ENCODE measurements at places on chromosomes 4 and X.

DNA sequence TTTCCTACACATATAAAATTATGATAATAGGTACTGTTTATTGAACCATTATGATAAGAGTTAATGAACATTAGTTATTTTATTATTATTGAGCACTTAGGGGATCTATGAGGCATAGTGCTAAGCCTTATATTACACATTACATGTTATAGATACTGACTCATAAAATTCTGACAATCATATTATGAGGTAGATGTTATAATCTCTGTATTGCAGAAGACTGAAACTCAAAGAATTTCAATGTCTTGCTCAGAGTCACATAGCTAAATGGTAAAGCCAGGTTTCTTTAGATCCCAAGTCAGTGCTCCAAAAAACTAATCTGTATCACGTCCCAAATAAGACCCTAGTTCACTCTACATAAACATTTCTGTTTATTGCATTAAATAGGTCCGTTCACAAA, 207.2 kb upstream of the CNKSR2 start:
- DNase-seq: no peak

DNA sequence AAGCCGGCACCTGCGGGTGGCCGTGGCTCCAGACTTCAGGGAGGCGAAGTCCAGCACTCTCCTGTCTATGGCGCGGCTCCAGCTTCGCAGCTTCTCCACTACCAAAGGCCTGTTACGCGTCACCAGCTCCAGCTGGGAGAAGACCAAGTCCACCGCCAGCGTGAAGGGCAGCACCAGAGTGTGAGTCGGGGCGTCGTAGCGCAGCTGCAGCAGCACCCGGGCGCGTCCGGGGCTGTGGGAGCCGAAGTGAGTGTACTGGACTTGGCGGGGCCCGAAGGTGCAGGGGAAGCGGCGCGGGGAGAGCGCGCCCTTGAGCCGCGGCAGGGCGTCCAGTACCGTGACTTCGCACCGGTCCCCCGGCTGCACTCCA, 444 bp downstream of the FREM3 start:
- peak; percentile 71 for DNase-seq

GRCh38 chr4:40627540-40627939, 2.1 kb downstream of the RBM47 start:
- DNase-seq: no peak

DNA sequence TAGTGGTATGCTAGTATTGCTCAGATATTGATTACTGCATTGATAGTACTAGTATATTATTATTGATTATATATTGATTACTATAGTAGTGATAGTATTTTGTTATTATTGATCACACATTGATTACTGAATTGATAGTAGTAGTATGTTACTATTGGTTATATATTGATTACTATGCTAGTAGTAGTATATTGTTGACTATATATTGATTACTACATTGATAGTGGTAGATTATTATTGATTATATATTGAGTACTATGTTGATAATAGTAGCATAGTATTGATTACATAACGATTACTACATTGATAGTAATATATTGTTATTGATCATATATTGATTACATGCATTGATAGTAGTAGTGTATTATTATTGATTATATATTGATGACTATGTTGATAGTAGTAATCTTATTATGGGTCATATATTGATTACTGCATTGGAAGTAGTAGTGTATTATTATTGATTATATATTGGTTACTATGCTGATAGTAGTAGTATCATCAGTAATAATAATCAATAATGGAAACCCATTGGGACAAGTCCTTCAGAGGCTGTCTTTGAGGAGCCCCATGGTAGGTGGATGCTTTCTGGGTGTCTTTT, 30.6 kb downstream of the GYG2 start:
- DNase-seq: no peak

GRCh38 chr4:40500781-40501180, 128.9 kb downstream of the RBM47 start:
- DNase-seq: no peak

- no peak for DNase-seq
These were observed 127.9 kb upstream of the NHS start for GRCh38 chrX:17247144-17247543.

DNA sequence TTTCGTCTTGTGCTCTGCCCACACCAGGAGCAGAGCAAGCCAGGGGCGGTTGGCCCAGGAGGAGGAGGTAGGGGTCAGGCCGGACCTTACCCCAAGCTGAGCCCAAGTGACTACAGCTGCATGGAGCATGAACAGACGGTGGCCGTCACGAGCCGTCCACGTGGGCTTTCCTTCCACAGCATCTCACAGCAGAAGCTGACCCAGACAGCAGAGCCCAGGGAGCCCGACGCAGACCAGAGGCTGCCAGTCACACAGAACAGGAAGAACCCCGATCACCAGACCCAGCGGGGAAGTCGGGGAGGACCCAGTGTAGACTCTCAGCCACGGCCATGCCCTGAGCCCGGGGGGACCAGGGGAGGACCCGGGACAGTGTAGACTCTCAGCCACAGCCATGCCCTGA, 58.0 kb downstream of the FAM53A start:
- DNase-seq: no peak

DNA sequence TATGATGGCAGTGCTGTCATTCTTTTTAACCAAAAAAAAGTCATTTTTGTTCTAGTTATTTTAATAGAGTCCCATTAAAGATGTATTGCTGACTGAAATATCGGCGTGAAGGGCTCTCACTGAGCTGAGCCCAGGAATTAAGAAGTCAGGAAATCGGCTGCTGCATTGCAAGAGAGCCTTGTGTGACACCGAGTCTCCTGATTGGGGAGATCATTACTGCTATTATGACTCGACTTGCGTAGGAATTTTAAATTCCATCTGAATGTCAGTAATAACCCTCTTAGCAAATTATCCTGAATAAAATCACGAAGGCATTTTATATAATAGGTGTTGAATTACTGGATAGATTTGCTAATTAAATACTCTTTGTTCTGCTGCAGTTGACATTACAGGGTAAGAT, 111.5 kb downstream of the POLA1 start:
- no peak for DNase-seq

All from lung (tissue), 17 donors.